ENCODE measurements at places on chromosomes 12 and 14. TPM values are rescaled to one million over a fixed set of nuclear protein-coding genes. Genes with fewer than 3 reads are reported as not detected.

Gene KRT7
- total RNA-seq: 186 TPM

Gene BDKRB2
- total RNA-seq: 5.3 TPM

DNA sequence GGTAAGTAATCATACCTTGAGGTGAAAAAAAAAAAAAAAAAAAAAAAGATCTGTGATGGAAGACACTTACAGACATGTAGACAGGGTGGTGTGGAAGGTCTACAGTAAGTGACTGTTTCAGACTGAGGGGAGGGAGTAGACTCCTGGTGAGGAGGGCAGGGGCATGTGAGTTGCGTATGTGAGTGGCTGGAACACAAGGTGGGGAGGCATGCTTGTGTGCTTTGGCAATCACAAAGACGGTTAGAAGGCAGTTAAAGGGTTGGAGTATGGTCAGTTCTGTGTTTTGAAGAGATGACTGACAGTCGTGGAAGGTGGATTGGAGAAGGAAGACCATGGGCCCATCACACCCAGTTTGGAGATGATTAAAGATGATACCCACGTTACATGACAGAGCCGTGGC lies 65.2 kb downstream of the ETV6 start:
- DNase-seq: no peak

- peak; percentile 80 for DNase-seq
Measured at GRCh38 chr12:10722502-10722904, 620 bp downstream of the YBX3 start.

DNA sequence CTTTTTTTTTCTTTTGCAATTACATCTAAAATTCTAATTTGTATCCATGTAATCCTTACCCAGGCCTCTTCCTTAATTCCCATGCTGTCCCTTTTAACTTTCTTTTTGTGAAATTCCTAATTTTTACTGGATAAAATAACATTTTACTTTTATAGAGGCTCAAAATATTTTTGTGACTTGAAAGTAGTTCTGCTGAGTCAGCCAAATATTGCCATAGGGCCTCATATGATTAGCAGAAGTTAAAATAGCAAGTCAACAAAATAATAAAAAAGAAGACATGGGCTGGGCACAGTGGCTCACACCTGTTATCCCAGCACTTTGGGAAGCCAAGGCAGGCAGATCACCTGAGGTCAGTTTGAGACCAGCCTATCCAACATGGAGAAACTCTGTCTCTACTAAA lies 2.0 kb downstream of the C3AR1 start:
- no peak for DNase-seq

All from stomach (tissue), 19 donors.